ENCODE measurements at places on chromosomes 16 and 17. TPM values are rescaled to one million over a fixed set of nuclear protein-coding genes. Genes with fewer than 3 reads are reported as not detected.

Gene TBC1D3L
- 22.2 TPM for total RNA-seq

Gene CHAD
- not detected for total RNA-seq

Gene ETV4
- total RNA-seq, result 0.71 TPM

Gene KRTAP4-5
- total RNA-seq, result not detected

Gene LITAFD
- total RNA-seq, result not detected

Gene PPM1E
- 0.12 TPM for total RNA-seq

Gene WIPI1
- total RNA-seq, result 25.7 TPM

Gene EZH1
- 49.8 TPM for total RNA-seq

Gene SEPTIN12
- total RNA-seq, result not detected

Gene RNU2-1
- 6,244 TPM for total RNA-seq

Gene TPSG1
- not detected for total RNA-seq

Gene CRHR1
- total RNA-seq, result not detected

Gene HCRT
- 0.39 TPM for total RNA-seq

Gene FOXK2
- total RNA-seq, result 70.6 TPM

Gene MYL11
- total RNA-seq, result not detected

Gene RNF222
- total RNA-seq, result not detected

Gene GUCY2D
- not detected for total RNA-seq

Gene HOXB2
- 38.1 TPM for total RNA-seq

Gene CUEDC1
- total RNA-seq, result 0.29 TPM

Gene SHISA9
- not detected for total RNA-seq

Gene NETO2
- 12.4 TPM for total RNA-seq

Gene MMP15
- total RNA-seq, result 0.68 TPM

Gene CCDC154
- total RNA-seq, result 1.8 TPM

Gene FBXL19
- total RNA-seq, result 28.5 TPM

Gene PRAC2
- not detected for total RNA-seq
